SJCRH30 (cell line): ENCODE measurements at places on chromosomes 11 and 22. TPM values are rescaled to one million over a fixed set of nuclear protein-coding genes. Genes with fewer than 3 reads are reported as not detected.

The C11orf42 gene
- not detected in 2 replicates for total RNA-seq

The FREY1 gene
- 1.8 and 2.1 TPM in 2 replicates for total RNA-seq

The CRYBA4 gene
- total RNA-seq: 0.22 TPM in 1 of 2 replicates, not detected in the other

The SSTR3 gene
- not detected in 2 replicates for total RNA-seq

The BEST1 gene
- total RNA-seq: 0.05 and 0.26 TPM in 2 replicates

The OR52A1 gene
- not detected in 2 replicates for total RNA-seq

The SCGB2A2 gene
- not detected in 2 replicates for total RNA-seq
